ENCODE measurements at places on chromosomes 11 and 22.

DNA sequence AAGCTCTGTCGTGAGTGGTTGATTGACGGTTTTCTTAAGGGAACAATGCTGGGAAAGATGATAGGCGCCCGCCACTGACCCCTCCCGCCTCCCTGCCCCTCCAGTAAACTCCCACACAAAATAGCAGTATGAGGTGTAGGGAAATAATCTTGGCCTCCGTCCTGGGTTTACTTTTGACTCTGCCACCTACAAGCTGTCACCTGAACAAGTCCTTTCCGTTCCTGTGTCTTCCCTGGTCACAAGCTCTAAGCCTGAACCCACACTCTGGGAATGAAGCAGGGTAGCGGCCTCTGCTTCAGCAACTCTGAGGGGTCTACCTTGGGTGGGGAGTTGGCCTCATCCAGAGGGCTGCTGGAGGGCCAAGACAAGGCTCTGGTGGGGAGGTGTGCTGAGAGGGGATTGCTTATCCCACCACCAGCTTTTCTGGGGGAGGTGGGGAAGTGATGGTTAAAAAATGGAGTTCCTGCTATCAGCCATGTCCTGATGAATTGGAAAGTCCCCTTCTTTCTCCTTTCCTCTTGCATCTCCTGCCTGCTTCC, 87.8 kb downstream of the CEP164 start:
- DNase-seq: no peak

DNA sequence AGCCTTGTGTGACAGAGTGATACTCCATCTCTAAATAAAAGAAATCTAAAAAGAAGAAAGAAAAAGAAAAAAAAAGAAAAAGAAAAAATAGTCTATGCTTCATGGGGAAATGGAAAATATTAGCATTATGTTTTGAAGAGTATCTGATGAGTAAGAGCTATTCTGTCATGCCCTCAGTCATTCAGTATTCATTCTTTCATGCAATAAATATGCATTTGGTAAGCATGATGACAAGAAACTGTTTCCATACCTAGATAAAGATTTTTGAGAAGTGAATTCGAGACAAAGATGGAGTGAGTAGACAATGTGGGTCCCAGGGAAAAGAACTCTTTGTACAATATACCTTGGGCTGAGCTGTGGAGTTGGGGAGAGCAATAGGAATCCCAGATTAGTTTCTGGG, 6.2 kb upstream of the IFTAP start:
- no peak for DNase-seq

GRCh38 chr11:6440906-6441358, at the start of gene HPX:
Gene HPX, minus strand, starts transcription at chr11:6440987. Its CDS starts 24 bp downstream, at chr11:6440963.
- DNase-seq: no peak

- DNase-seq: no peak
Observed at GRCh38 chr22:33397381-33397907, 339.3 kb upstream of the SYN3 start.

DNA sequence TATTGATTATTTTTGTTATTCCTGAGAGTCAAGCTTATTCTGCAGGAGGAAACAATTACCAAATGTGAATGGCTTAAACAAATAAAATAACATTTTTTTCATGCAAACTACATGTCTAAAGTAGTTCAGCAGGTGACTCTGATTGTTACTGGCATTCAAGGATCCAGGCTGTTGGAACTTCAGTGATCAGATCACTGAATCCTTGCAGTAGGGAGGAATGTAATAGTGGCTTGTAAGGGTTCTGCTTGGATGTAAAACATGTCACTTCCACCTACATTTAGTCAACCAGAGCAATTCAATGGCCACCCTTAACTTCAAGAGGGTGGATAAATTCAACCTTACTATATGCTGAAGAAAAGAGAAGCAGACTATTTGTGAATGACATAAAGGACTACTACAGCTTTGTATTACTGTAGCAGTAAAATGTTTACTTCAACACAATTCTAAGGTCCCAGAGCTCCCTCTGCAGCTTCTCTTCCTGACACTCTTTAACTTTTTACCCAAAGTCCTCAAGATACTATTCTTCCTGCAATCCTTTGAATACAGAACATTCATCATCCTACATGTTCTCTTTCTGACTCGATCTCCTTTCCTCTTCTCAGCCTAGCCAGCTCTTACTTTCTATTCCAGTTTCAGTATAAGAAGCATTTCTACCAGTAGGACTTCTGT, 284.0 kb downstream of the LRRC4C start:
- no peak for DNase-seq

DNA sequence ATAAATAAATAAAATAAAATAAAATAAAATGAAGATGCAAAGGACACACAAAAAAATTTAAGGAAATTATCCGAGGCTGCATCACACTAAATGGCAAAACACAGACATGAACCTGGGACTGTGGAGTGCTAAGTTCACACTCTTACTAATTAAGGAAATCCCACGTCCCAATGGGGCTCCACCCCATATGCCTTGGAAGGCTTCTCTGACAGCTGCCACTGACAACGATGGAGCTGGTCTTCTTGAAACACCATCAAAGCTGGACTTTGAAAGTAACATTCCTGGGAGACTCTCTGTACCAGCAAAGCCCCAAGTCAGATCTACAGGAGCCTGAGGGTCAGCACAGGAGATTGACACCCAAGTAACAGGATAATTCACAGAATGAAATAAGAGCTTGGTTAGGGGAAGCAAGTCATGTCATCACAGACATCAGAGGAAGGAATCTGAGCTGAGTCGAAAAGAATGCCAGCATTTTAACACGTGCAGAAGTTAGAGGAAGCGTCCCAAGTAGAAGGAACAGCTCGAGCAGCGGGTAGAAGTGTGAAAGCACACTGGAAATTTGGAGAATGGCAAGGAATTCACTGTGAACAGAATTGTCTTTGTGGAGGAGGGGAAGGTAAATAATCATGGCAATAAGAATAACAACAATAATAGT, 13.8 kb downstream of the TPST2 start:
- no peak for DNase-seq

DNA sequence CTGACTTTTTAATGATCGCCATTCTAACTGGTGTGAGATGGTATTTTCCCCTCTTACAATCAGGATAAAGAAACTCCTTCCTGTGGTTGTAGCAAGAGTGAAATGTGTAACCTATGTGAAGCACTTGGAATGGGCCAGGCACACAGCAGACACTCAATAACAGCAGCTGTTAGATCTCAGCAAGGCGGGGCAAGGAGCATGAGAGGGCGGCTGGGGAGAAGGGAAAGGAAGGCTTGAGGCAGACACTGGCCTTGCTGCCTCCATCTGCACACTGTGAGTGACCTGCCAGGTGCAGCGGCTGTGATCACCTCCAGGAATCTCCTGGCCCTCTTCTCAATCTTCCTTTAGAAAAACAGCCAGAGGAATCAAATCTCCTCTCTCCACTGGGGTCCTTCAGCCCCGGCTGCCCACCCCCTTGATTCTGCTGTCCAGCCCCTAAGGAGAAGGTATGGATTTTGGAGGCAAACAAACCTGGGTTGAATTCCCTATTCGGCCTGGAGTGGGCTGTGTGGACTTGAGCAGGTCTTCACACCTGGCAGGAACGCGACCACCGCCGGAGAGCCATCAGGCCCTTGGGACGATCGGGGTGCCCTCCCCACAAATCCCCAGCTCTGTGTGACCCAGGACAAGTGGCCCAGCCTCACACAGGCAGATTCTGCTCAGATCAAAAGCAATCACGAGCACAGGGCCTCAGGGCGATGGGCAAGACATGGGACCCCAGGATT, 49.0 kb downstream of the RPUSD4 start:
- DNase-seq: peak; percentile 12

All from small intestine (tissue), 16 donors.